ENCODE measurements at places on chromosomes 4 and X.

DNA sequence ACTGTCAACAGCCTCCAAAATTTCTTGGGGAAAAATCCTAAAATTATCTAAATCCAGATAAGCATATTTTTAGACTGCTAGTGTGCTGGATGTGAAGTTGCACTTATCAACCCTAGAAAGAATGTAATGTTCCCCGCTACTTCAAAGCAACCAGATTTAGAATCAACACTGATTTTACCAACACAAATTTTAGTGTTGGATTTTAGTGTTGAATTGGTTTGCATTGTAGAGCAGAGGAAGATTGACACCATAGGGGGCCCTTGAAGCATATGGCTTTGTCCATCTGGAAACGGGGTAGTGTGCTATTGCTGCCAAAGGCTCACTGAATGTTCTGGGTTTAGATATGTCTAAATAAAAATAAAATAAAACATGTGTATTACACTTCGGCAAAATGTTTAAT lies 126.3 kb upstream of the EMCN start:
- DNase-seq: no peak

GRCh38 chr4:150211016-150211415 lies 132.8 kb downstream of the DCLK2 start:
- DNase-seq: no peak

- DNase-seq: no peak
Observed at GRCh38 chr4:145503486-145504072, 21.9 kb downstream of the SMAD1 start.

- DNase-seq: no peak
Observed at GRCh38 chrX:73447311-73447794, 500 bp downstream of the CDX4 start.

DNA sequence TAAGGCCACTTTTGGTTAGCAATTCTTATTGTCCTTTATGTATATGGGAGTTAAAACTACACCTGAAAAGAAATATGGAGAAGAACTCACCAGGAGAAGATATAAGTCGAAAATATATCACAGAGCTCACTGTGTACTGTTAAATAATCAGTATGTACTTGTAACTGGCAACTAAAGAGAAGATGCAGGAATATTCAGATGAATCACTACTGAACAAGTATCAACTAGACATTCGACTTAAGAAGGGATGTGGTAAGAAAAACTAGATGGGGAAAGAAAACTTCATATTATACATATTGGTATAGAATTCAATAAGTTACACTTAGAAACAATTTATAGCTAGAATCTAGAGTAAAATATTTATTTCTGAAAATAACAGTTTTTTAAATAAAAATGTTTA lies 230.0 kb downstream of the CAMK2D start:
- DNase-seq: no peak

DNA sequence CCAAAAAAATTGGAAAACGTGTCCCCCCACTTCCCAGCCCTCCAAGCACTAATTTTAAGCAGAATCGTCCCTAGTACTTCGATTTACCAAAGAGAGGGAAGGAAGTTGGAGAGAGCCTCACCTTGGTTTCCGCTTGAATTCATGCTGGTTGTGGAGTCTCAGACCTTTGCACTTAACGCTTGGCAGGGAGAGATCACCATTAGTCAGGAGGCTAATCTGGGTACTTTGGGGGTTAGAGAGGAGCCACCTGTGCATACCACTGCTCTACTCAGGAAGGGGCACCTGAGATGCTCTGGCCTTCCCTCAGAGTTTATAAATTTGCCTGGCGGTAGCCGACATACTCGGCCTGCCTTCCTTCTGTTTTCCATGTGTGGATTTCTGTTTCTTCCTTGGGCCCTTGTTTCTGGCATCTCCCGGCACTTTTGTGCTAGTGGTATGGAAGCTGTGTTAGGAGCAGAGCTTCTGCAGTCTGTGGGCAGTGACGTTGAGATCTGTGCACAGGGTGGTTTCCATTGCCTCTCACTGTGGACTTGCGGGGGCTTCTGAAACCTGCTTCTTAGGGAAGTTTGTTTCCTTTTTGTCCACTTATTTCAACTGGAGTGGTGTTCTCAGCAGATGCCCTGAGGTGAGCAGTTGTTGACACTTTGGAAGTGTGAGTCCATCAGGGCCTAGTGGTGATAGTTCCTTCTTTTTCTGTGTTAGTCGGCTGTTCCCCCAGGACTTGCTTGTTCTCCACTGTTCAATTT lies 104.2 kb downstream of the TMEM131L start:
- DNase-seq: no peak

DNA sequence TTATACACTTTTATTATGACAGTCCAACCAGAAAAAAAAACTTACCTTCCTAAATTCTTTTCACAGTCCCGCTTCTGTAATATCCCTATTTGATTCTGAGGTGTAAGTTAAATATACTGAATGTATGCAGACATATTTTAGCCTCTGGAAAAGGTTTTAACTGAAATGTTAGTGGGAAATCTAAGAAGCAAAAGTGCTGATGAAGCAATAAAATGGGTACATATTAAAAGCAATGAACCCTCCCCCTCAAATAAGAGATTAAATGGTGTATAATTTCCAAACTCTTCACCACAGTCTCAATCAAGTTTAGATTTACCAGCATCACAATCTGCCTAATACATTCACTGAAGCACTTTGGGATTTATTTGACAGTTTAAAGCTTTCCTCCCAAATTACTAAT lies 688.3 kb upstream of the DIAPH2 start:
- no peak for DNase-seq

GRCh38 chr4:88866862-88867550 lies 169.4 kb upstream of the NAP1L5 start:
- no peak for DNase-seq

DNA sequence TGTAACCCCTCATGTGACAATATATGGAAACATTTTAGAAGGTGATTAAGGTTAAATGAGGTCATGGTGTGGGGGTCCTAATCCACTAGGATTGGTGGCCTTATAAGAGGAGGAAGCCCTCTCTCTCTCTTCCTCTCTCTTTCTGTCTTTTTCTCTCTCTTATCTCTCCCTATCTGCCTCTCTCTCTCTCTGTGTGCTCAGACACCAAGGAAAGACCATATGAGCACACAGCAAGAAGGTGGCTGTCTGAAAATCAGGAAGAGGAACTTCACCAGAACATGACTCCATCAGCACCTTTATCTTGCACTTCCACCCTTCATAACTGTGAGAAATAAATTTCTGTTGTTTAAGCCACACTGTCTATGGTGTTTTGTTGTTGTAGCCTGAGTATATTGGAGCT lies 1472.2 kb downstream of the PCDH7 start:
- no peak for DNase-seq

DNA sequence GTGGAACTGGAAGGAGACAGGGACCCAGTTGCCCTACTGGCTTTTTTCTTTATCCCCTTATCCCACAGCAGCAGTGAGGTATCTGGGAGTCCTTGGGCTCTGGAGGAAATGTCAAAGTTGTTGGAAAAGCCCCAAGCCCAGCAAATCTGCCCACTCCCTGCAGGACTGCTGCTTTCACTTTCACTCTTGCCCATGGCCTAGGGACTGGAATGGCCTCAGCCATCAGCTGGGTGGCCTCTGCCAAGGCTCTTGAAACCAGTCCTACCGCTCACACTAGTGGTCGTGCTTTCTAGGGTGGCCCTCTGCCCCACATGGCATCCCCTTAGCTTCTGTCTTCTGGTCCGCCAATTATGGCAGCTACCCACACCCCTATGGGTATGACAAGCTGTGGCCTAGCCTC lies 9.7 kb upstream of the RHOXF1 start:
- DNase-seq: no peak

- no peak for DNase-seq
Observed at GRCh38 chrX:17710871-17711301, 26.4 kb upstream of the SCML1 start.

DNA sequence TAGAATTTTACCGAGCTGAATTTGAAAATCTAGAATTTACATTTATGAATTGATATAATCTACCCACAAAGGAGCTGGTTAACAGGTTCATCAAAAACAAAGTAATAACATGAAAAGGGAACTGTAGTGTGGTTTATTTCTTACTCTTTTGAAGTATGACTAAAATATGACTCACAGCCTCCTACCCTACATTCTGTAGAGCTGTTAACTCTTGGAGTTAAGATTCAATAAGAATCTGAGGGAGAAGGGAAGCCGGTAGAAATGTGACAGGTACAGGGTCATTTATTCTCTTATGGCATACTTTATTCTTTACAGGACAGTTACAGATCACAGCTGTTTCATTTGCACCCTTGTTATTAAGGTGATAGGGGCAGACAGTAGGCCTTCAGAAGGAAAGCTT lies 132.2 kb upstream of the FAM47B start:
- no peak for DNase-seq

GRCh38 chr4:6058531-6059374 lies 40.5 kb upstream of the C4orf50 start:
- no peak for DNase-seq

DNA sequence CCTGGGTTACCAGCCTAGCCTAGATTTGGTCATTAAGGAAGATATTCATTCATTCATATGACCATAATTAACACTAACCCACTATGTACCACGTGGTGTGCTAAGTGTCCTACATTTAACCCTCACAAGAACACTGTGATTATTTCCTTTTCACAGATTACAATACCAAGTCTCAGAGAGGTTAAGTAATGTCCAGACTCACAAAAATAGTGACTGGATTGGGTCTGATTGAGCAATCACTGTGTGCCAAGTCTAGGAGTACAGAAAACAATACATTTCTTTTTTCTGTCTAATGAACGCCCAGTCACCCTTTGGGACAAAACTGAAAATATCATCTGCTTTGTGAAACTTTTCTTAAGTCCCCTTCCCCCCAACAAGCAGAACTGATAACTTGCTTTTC lies 7.6 kb upstream of the DLG3 start:
- DNase-seq: no peak

DNA sequence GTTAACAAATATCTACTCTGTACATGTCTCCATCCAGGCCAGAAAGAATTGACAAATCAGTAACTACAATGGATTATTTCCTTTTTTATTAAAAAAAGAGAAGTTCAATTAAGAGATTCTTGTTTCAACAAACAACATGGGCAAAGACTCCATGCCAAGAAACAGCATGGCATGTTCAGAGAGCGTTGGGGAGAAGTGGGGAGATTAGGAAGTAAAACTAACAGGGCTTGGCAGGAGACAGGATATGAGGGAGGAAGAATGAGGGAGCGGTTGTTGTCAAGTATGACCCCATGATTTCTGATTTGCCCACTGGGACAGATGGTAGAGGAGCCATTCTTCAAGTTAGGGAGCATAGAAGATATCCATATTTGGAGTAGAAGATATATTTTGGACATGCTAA lies 128.4 kb downstream of the RNF150 start:
- DNase-seq: no peak

GRCh38 chrX:44674906-44675305 lies 132.2 kb upstream of the FUNDC1 start:
- no peak for DNase-seq

DNA sequence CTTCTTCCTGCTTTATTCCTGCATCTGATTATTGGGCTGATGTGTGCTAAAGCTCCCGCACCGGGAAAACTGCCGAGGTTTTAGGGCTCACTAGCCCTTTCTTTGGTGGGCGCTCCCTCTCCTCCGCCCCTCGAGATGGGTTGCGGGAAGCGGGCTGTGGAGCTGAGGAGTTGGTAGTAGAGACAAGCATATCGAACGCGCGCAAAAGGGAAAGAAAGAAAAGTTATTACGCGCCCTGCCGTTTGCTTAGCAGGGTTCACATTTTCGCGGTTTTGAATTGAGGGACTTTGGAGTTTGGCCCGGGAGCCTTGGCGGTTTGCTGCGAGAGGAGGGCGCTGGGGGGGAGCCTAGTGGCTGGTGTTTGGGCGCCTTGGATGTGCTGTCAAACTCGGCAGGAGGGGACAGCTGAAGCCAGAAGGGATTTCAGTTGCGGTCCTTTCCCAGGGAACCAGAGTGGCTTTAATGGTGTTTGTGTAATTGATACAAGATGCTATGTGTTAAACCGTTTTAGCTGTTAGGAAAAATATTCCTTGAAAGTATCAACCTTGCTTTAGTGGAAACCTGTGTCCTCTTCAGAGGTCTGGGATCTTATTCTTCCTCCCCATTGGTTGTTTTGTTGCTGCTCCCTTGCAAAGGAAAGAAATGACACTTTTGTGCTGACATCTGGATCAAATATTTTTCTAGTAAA lies 1.1 kb downstream of the GAB1 start:
- DNase-seq: no peak

- DNase-seq: no peak
Observed at GRCh38 chrX:119512146-119512800, 44.0 kb downstream of the SLC25A5 start.

GRCh38 chrX:154596290-154596929 lies 11.5 kb downstream of the CTAG1A start:
- peak; percentile 77 for DNase-seq

DNA sequence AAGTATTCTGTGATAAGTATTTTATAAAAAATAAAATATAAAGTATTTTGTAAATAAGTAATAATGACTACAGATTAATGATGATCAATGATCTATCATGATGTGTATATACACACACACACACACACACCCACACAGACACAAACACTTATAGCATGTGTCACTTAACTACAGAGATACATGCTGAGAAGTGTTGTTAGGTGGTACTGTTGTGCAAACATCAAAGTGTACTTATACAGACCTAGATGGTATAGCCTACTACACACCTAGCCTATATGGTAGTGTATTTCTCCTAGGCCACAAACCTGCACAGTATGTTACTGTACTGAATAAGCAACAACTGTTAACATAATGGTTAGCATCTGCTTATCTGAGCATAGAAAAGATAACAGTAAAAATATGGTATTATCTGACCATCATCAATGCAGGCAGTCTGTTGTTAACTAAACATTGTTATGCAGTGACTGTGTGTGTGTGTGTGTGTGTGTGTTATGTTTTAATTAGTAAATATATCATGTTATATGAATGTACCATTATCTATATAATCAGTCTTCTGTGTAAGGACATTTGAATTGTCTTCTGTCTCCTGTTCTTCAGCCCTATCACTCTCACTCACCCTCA lies 138.2 kb downstream of the CAMK2D start:
- DNase-seq: no peak

DNA sequence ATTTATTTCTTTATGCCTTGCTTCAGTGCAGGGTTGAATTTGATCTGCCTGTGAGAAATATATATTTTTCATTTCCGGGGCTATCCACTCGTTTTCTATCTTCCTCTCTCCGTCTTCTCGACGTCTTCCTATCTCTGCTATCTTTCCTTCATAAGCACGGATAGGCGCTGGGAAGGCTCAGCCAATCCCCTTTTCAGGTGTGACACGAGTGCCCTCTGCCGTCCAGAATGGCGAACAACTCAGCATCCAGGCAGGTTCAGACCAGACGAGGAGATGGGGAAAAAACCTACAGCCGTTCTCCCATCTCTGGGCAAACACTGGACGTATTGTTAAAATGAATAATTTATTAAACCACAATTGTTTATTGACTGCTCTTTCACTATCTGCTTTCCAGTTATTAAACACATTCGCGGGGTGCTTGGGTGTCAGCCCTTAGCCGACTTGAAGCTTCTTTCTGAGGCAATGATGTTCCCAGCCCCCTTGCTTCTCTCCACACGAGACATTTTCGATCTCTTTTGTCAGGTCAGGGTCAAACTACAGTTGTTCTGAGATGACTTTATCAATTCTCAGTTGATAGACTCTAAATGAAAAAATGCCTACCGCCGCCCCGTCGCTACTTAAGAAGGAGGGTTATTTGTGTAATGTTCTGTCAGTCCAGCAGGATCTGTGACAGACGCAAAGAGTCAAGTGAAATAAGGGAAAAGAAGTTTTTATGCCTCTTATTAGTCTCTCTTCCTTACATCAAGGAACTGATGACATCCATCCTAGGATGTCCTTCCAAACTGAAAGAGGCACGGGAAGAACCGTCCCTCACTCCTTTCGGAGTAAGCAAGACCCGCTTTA lies 96.3 kb upstream of the NOCT start:
- DNase-seq: peak; percentile 58

- DNase-seq: no peak
Observed at GRCh38 chr4:97587912-97588311, 555.4 kb downstream of the STPG2 start.

- DNase-seq: no peak
Observed at GRCh38 chr4:96139251-96139929, 299.5 kb downstream of the PDHA2 start.
